ENCODE measurements at places on chromosomes 12 and 14.

DNA sequence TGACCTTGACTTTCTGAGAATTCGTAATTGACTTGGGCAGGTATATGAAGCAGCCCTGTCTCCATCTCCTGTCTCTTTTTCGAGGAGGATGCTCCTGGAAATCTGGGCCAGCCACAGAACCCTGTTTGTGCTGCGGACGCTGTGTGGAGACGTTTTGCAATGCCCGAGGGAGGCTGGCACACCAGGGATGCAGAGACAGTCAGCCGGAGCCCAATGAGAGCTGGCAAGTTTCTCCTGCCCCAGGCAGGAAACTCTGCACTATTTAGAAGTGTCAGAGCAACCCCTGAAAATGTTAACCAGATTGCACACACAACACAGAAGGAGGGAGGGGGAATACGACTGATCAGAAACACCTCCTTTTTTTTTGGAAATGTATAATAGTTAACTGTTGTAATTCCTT lies 103.2 kb upstream of the DYRK2 start:
- H3K36me3 ChIP-seq: no peaks in the 10 kb centered on the region
- no peak overlapping the region for H3K27ac ChIP-seq
- H3K27me3 ChIP-seq: peaks cover 9% of the 10 kb centered on the region
- no peak overlapping the region for H3K4me3 ChIP-seq

DNA sequence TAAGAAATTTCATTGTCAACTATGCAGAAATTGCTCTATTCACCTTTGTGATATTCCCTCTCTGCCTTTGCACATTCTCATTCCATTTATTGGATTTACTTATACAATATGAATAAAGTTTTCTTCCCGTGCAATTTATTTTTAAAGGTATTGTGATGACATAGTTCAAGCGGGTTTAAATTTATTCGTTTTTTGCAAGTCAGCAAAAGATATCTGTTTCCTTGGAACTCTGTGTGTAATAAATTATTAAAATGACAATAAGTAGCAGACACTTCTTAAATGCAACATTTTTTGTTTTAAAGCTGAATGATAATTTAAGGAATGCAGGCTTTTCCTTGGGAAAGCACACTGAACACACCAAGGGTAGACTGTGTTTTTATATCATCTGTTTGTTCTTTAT lies 143.1 kb downstream of the SLC41A2 start:
- no peak for DNase-seq
- peaks cover 2% of the 10 kb centered on the region for H3K27me3 ChIP-seq
- no peaks in the 10 kb centered on the region for H3K4me1 ChIP-seq
- no peak overlapping the region for H3K27ac ChIP-seq
- H3K4me3 ChIP-seq: no peak overlapping the region
- H3K36me3 ChIP-seq: no peaks in the 10 kb centered on the region

- no peak overlapping the region for H3K4me3 ChIP-seq
- H3K27me3 ChIP-seq: no peaks in the 10 kb centered on the region
- H3K27ac ChIP-seq: no peak overlapping the region
- no peaks in the 10 kb centered on the region for H3K4me1 ChIP-seq
- no peak for DNase-seq
Measured at GRCh38 chr12:133204264-133204603, 22.9 kb downstream of the ZNF268 start.

DNA sequence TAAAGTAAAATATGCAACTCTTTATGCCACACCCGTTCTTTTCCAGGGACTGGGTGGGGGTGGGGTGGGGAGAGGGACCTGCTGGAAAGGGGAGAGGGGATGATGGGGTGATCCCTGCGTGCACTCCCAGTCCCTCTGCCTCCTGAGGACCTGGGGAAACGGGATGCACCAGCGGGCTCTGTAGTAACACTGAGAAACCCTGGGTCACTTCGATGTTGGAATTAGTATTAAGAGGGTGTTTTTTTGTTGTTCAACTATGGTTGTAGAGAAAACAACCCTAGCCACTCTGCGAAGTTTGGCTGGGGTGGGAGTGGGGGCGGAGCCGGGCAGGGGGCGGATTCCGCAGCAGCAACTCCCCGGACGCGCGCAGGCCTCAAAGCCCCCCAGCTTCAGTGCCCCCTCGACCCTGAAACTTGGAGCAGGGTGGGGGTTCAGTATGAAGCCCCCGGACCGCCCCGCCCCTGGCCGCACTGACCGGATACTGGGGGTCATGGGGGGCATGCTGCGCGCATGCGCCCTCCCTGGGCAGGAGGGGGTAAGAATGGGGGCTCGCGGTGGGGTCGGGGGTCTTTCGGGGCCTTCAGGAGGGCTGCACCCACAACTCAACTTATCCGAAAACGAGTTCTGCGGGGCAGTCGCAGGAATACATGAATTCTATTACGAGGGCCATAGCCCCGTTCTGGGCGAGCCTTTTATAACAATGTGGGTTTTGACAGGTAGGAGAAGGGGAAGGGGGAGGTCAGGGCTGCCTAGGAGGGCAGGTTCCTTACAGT lies 1.3 kb upstream of the ARHGEF25 start:
- peaks cover 25% of the 10 kb centered on the region for H3K27me3 ChIP-seq
- no peak for DNase-seq
- H3K4me1 ChIP-seq: peaks cover 8% of the 10 kb centered on the region
- H3K36me3 ChIP-seq: no peaks in the 10 kb centered on the region
- no peak overlapping the region for H3K27ac ChIP-seq

DNA sequence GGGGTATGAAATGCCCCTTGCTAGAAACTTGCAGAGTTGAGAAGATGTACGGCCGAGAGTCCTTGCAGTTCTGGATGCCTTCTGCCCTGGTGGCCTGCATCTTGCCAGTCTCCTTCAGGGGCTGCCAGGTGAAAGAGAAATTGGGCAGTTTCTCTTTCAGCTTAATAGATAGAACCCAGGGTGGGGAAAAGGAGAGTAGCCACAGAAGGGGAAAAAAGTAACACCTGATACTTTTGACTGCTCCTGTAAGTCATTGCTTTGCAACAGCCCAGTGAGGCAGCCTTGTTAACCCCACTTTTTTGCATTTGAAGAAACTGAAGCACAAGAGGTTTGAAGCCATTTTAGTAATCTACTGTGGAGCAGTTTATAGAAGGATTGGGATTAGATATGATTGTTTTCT lies 27.6 kb downstream of the TDP1 start:
- no peaks in the 10 kb centered on the region for H3K4me1 ChIP-seq
- peaks cover 85% of the 10 kb centered on the region for H3K36me3 ChIP-seq
- no peak for DNase-seq

Data from activated T-helper 2 cell treated with anti-CD3 and anti-CD28 coated beads, Interferon-gamma antibody, Interleukin-2, Interleukin-4, amounts not matched to agents 10 μg/mL and 5 μg/mL and 100 μg/mL, durations not matched to agents 14 hours and 24 hours and 36 hours (primary cell).